ENCODE measurements at places on chromosomes 1 and 21. TPM values are rescaled to one million over a fixed set of nuclear protein-coding genes. Genes with fewer than 3 reads are reported as not detected.

DNA sequence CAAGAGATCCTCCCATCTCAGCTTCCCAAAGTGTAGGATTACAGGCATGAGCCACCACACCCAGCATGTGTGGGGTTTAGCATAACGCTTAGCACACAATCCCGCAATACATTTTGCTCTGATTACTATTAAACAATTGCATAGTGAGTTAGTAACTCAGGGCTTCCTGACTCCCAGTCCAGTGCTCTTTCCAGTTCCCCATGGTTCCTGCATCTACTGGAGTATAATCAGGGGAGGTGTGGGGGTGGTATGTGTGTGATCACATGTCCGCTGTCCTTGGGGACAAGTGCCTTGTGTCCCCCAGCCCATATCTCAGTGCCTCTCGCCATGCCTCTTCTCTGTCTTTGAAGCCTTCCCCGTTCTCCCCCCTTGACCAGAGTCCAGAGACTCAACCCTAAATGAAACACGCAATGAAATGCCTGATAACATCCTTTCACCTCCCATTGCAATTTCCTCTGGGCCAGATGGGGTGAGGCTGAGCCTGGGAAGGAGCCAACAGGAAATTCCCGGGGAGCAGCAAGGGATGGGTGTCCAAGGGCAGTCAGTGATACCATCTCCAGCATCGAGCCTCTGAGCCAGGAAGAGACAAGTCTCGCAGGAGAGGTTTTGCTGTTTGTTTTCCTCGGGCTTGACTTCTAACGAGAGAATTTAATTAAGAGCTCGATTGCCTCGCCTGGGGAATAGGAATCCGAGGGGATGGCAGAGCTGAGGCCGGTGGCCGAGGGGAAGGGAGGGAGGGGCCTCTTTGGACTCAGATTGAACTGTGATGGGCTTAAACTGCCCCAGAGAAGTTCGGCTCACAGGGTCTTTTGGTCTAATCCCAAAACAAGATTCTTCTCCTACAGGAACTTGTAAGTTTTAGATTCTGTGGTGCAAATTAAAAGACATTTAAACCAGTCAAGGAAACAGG, 7.7 kb upstream of the HTR1D start:
- peak; percentile 25 for DNase-seq

GRCh38 chr1:156268336-156268735, 14.3 kb downstream of the SMG5 start:
- no peak for DNase-seq

DNA sequence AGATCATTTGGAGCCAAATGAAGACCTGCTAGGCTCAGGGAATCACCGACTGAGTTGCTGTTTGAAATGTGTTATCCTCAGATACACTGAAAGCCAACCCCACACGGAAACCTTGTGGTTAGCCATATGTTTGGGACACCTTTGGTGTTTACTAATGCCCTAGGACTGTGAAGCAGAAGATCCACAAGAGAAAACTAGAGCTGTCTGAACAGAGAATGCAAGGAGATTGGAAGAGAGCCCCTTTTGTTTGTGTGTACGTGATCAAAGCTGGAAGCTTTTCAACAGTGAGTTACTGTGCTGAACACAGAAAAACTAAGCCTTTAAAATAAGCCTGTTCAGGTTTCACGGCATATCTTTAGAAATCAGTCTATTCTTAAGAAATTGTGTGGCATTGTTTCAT, 908.2 kb upstream of the ADGRL2 start:
- DNase-seq: no peak

DNA sequence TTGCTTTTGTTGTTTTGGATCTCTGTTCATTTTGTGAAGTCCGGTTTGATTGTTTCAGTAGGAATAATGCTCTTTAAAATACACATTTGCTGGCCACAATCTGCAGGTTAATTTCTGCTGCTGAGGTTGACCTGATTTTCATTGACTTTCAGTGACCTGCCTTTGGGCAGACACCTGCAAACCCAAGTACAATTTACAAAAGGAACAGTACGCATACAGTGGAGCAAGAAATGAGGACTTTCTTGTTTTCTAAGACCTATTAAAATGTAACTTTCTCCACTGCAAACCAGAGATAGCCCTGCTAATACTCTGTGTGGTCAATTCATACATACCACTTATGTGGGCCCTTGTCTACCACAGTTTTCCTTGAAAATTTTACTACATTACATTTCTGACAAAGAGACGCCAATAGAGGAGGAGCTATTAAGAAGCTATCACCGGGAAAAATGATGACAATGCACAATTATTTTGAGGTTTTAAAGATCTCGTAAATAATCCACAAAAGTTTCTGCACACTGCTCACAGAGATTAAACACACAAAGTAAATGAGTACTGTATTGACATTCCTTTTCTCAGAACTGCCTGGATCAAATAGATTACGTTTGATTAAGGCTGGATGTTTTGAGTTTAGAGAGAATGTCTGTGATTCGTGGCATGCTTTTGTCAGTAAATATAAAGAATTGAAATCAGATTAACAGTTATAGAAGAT, 141.9 kb downstream of the SDCCAG8 start:
- DNase-seq: no peak

GRCh38 chr1:162976628-162977027, 92.5 kb upstream of the RGS4 start:
- DNase-seq: peak; percentile 40

Gene C1orf115
- under 0.01 TPM for total RNA-seq

Gene LCE2C
- not detected for total RNA-seq

All from LHCN-M2 (cell line).